ENCODE measurements at places on chromosomes 1 and 21.

DNA sequence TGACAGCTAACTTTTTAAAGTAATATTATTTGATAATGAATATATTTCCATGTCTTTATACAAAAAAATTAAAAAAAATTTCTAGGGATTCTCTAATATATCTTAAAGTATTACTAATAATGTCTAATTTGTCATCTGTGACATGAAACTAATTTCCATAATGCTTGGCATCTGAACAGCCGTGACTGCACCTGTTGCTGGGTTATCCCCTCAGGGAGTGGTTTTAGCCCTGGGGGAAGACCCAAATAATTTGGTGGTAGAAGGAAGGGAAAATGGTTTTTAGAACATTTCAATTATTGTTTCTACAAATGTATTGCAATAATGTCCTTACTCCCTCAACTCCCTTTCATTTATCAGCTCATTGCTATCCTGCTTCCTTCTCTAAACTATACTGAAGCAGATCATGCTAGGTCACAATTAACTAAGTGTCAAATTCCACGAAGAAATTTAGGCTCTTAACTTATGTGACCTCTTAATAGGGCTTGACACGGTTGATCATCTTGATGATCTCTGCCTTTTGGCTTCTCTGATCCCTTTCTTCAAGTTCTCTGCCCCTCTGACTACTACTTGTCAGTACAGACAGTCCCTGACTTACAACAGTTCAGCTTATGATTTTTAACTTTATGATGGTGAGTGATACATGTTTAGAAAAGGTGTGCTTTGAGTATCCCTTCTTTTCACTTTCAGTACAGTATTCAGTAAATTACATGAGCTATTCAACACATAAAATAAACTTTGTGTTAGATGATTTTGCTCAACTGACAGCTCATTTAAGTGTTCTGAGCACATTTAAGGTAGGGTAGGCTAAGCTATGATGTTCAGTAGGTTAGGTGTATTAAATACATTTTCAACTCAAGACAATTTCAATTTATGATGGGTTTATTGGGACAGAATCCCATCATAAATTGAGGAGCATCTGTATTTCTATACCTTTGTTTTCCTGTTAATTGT lies 26.4 kb upstream of the DPH5 start:
- no peak for DNase-seq

DNA sequence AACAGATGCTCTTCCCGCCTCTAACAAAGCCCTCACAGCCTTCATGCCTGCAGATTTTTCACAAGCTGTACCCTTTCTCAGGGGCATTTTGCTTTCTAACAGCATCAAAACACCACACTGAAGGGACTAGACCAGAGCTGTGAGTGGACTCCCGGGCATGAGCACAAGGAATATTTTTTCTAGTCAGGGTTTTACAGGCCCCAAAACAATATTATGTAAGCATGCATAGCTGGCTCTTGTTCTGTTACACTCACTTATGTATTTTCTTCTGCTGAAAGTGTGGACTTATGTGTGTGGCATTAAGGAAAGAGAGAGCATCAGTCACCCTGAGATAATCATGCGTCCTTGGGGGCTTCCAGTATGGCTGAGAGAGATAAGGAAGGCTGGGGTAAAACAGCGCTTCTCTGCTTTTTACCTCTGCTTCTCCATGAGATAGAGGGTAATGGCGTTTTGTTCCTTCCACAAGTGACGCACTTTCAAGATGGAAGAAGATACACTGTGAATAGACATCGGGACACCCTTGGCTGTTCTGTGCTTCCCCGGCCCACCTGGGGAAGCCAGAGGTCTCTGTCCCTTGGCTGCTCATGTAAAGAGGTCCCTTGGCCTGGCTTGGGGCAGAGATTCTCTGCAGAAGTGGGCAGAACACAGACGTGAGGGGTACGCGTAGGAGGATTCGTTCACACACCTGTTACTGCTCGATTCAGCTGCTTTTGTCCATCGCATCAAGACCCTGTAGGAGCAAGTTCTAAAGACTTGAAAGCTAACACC lies 266.7 kb upstream of the RAB4A start:
- DNase-seq = no peak

DNA sequence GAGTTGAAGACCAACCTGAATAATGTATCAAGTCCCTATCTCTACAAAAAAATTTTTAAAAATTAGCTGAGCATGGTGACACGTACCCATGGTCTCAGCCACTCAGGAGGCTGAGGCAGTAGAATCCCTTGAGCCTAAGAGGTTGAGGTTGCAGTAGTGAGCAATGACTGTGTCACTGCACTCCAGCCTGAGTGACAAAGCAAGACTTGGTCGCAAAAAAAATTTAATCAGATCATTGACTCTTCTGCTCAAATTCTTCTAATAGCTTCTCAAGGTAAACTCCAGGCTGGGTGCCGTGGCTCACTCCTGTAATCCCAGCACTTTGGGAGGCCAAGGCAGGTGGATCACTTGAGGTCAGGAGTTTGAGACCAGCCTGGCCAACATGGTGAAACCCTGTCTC lies 85.9 kb upstream of the PUM1 start:
- DNase-seq = no peak

DNA sequence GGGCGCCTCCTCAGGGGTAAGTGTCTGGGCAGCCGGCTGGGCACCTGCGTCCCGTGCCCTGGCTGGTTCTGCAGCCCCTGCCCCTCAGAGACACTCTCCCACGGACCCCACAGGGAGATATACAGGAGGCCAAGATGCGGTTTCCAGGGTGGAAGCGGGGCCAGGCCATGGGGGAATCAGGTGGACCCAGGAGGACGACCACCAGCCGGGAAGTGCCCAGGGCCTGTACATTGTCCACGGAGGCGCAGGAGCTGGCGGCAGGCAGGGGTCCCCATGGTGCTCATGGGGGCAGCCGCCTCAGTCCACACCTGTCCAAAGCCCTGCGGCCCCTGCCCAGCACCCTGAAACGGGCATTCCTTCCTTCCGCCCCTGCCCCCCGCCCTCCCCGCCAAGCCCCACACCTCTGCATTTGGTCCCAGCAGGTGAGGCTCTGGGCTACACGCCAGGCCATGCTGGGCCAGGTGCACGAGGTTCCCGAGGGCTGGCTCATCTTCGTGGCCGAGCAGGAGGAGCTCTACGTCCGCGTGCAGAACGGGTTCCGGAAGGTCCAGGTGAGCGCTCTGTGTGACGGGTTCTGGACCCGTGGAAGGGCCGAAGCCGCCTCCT lies 36.7 kb downstream of the SLC19A1 start:
- DNase-seq = no peak

- no peak for DNase-seq
Measured at GRCh38 chr1:54543729-54544496, 4.1 kb upstream of the ACOT11 start.

DNA sequence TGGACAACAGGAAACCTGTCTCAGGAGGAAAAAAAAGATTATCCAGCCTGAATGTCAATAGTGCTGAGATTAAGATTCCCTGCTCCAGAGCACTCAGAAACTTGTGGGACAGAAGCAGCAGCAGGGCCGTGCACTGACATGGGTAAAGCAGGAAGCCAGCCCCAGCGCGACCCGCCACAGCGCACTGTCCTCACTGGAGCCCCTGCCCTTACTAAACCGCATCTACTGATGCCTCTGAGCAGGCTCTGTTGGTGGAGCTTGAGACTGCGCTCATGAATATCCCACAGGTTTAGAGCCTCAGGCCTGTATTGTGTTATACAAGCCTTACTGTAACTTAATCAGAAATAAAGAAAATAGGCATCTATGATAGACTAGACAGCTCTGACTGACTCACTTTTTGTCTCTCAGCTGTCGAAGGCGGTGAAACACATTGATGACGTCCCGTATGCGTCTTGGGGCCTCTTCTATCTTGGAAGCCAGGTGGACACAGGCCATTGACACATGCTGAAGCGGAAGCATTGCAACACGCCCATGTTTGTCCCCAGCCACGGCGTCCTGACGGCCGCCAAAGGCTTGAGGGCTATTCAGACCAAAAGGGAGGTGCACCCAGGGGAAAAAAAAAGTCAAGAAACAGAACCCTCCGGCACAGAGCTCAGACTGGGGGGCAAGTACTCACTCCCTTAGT lies 1.2 kb downstream of the CCNL2 start:
- no peak for DNase-seq

- DNase-seq = no peak
Measured at GRCh38 chr1:40564506-40564905, 33.1 kb downstream of the ZNF684 start.

Measured in CD4-positive, alpha-beta T cell treated with Interleukin-12 subunit alpha and Interleukin-12 subunit beta, for 1 hour (primary cell).